CD4-positive, alpha-beta T cell treated with Interleukin-2 at 100 ng/mL for 4 hours (primary cell): ENCODE measurements at places on chromosomes 2 and 18.

DNA sequence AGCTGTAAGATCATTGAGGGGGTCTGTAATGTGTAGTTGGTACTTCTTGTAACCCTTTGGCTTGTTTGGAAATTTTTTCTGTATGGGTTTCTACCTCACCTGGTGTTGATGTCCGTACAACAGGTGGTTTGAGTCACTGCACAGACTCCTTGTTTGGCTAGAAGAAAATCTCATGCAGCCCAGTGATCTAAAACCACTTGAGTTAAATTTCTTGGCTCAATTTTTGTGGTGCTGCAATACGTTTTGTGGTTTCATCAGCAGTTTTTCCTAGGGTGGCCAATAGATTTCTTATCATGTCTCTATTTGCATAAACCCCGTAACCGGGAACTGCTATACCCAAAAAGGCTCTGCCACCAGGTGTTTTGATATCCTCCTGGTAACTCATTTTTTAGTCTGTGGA, 43.4 kb downstream of the CERS6 start:
- no peak for DNase-seq

GRCh38 chr2:225670111-225670974, 270.8 kb downstream of the NYAP2 start:
- no peak for DNase-seq

GRCh38 chr2:241870081-241870541, 582 bp downstream of the RTP5 start:
- no peak for DNase-seq

DNA sequence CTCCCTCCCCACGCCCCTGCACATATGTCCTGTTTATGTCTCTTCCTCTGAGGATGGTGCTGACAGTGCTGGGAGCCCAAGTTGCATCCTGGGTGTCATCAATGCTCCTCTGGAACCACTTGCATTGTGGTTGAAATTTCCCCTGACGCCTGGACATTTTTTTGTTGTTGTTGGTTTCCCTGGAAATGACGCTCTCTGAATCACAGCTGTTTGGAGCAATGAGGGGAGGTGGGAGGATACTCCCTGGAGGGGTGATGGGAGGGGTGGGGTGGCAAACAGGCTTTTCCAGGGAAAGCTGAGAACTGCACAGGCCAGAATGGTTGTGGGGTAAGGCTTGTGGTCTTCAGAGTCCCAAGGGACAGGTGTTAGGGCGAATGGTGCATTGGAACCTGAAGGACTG, 29.6 kb downstream of the CELF4 start:
- DNase-seq, result no peak

- DNase-seq, result no peak
Measured at GRCh38 chr18:70149616-70150301, 55.7 kb downstream of the RTTN start.

DNA sequence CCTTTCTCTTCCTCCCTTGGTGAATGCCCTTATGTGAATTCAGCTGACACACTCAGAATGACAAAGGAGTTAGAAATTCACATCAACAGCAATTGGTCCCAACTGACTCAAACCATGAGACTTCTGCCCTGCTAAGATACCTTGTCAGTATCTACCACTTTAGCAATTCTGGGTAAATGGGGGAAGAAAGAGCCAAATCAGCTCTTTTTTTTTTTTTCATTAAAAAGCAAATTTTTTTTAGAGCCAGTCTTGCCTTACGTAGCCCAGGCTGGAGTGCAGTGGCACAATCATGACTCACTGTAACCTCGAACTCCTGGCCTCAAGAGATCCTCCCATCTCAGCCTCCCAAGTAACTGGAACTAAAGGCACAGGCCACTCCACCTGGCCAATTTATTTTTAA, 1.7 kb upstream of the PPP4R1 start:
- DNase-seq, result no peak

- DNase-seq, result no peak
Measured at GRCh38 chr2:171389780-171390179, 44.0 kb downstream of the METTL8 start.

GRCh38 chr2:74238879-74239278, 40.5 kb downstream of the MTHFD2 start:
- no peak for DNase-seq

GRCh38 chr2:212968284-212969081, 182.9 kb downstream of the IKZF2 start:
- DNase-seq, result no peak

DNA sequence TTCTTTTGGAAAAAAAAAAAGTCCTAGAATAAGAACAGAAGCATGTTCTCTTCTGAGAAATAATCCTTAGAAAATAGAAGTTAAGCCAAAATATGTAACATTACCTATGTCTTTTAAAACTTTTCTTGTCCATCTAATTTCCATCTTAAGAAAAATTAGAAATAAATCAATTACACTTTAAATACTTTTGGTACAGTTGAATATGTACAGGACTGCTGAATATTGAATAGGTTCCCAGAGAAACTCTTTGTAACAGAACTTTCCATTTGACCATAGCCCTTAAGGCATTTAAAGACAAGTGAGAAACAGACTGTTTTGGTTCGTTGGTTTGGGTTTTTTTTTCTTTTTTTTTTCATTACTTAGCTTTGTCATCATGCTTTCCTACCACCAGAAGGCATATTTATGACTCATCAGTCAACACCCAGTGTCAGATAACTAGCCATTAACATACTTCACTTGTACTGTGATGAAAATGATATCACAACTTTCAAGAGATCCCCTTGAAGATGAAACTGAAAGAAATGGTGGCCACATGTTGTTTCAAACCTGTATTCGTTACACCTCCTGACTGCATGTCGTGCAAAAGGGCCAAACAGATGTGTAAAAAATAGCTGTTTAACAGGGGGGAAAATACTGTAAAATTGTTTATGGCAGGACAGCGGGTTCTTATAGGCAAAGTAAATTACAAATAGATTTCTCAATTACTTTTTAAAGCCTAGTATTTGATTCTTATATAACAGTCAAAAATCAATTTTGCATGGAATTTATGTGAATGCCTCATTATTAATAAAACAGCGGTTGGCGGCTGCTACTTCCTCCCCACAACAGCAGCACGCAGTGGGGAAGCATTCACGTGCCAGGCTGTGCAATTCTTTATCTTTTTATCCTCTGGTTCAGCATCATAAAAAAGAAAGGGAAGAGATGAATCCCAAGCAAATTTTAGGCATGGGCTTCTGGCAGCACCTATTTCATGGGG, 280.7 kb upstream of the HNRNPA3 start:
- peak; percentile 58 for DNase-seq

- DNase-seq, result no peak
Measured at GRCh38 chr2:144998435-144998834, 478.5 kb upstream of the ZEB2 start.

DNA sequence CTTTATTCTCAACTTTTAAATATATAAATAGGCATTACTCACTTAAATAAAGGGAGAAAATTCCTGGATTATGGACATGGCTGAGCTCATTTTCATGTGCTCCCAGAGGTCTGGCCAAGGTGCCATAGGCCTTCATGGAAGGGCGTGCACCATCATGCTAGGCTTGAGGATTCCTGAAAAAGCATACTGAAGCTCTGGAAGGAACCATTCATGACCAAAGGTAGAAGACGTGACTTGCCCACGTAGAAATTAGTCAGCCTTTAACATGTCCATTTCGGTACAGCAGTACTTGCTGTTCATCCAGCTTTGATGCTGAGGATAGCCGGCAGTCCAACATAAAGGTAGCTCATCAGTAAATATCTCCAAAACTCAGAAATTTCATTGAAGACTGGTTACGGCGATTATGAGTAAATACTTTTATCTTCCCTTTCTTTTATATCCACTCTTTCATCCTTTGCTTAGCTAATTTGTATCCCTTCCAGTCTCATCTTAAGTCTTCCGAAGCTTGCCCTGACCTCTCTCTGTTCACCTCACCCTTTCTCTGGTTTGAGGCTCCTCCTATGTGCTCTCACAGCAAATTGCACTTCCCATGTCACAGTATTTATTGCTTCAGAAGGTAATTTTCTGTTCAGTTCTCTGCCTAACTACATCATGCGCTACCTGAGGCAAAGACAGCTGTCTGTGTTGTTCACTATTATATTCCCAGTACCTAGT, 32.3 kb upstream of the ASNSD1 start:
- no peak for DNase-seq

DNA sequence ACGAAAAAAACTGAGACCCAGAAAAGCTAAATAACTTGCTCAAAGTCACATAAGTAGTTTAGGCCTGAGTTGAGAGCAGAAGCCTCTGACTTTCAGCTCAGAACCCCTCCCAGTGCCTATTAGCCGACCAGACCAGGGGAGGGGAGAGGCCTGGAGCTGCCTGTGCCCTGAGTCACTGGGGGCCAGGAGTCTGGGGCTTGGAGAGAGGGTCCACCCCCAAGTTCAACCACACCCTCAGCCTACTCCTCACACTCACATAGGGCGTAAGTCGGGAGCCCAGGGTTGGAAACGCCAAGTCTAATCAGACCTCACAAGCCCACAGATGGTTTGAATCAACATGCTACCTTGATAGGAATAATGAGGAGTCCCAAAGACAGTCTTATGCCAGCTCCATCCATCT, 12.6 kb upstream of the PKDCC start:
- no peak for DNase-seq

DNA sequence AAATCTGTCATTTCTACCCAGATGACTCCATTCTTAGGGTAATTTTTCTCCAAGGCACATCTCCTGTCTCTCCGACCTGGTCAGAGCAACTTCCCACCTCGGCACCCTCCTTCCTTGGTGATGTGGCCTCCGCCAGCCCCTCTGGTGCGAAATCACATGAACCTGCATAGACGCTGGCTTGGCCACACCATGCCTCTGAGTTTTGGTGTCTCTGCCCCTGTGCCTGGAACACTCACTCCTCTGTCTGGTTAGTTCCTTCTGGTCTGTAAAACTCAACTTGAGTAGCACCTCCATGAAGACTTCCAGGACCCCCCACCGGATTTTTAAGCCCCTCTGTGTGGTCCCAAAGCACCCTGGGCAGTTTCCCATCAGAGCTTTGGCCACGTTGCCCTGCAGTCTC, 83.2 kb upstream of the OTOS start:
- DNase-seq, result no peak

GRCh38 chr18:52670896-52671295, 330.9 kb downstream of the DCC start:
- DNase-seq, result no peak

DNA sequence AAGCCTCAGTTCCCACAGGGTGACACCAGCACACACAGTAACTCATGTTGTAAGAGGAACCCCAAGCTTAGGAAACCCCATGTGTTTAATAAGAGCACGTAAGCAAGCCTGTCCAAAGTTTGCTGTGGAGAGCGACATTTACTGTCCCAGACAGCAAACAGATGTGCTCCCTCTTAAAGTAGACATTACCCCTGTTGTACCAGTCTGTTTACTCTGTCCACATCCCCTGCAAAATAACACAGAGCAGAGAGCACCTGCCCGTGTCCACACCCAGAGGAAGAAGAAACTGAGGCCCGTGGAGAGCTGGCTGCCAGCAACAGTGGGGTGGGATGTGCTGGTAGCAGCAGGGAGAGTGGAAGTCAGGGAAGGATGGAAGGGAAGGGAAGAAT, 243.5 kb downstream of the GBX2 start:
- no peak for DNase-seq

DNA sequence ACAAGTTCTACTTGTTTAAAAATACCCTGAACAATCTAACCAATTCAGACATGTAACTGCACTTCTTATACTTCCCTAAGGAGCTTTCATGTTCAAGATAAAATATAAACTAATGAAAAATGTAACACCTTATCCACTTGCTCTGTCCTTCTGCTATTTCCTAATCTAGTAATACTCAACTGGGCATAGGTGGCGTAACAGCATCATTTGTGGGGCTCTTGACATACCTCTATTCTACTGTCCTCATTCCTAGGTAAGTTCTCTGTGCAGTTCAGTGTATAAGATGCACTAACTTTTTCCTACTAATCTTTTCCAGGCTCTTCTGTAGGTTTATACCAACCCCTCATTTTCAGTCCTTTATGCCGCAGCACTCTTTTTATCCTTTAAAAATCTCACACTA, 36.7 kb downstream of the PRKD3 start:
- peak; percentile 12 for DNase-seq

GRCh38 chr2:1599301-1600085, 144.8 kb downstream of the PXDN start:
- DNase-seq, result no peak

GRCh38 chr2:239927424-239927981, 97.6 kb downstream of the NDUFA10 start:
- DNase-seq, result peak; percentile 78

- no peak for DNase-seq
Measured at GRCh38 chr2:168457190-168457895, 1.3 kb downstream of the CERS6 start.

- no peak for DNase-seq
Measured at GRCh38 chr2:74089816-74090745, 57.6 kb downstream of the BOLA3 start.

DNA sequence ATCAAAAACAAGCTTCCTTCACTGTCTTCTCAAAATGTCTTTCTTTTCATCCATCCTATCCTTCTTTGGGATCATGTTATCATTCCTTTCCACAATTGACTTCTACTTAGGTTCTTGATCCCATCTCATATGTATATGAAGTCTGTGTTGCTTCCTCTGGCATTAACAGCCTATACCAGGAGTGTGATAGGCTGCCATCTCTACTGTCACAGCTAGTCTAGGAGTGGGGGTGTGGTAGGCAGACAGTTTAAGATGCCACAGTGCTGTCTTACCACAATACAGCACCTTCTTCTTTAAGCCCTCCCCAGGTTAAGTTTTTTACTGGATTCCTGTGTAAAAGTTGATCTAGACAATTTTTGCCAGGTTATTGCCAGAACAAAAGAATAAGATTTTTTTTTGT, 3.7 kb upstream of the HTR2B start:
- DNase-seq, result no peak

DNA sequence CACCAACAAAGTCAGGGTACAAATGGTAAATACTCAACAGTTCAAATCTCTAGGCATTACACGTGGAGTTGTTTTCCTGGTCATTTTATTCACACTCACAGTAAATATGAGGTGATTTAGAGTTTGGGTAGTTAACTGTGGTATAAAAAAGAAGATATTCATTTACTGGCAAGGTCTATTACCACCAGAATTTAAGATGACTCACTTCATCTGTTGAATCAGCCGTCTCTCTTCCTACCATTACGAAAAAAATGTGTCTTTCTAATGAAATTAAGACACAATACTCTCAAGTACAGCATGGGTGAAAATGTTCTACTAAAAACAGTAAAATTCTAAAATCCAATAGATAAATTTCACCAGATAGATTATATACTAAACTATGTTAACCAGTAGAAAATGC, 21.0 kb upstream of the GPR75 start:
- DNase-seq, result no peak

DNA sequence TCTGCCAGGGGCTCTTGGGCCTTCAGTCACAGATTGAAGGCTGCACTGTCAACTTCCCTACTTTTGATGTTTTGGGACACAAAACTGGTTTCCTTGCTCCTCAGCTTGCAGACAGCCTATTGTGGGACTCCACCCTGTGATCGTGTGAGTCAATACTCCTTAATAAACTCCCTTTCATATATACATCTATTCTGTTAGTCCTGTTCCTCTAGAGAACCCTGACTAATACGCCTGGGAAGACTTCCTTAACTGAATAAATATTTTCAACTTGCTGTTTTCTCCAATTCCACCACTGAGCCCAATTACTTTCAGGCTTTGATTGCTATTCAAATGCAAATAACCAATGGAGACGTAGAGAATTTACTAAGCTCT, 61.4 kb upstream of the CCDC195 start:
- no peak for DNase-seq

GRCh38 chr2:10837298-10838266, 25.0 kb upstream of the PDIA6 start:
- DNase-seq, result no peak
